ENCODE measurements at places on chromosomes 4 and X.

GRCh38 chrX:40912166-40912565 lies 173.1 kb upstream of the USP9X start:
- no peak for DNase-seq

- DNase-seq = no peak
Measured at GRCh38 chr4:165518686-165519085, 139.9 kb downstream of the CPE start.

DNA sequence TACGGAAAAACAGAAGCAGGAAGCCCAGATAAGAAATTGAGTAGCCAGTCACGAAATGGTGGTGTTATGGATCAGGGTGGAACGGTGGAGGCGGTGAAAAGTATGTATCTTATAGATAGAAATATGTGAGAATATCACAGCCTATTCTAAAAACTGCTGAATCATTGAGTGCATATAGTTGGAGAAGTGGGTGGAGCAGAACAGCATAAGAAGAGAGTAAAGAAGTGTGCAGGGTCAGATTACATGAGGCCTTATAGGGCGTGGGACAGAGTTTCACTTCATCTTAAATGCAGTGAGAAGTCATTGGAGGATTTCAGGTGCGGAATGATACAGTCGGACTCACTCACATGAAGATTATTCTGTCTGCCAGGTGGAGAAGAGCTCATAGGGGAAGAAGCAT lies 293.1 kb downstream of the TRIML1 start:
- DNase-seq = no peak

DNA sequence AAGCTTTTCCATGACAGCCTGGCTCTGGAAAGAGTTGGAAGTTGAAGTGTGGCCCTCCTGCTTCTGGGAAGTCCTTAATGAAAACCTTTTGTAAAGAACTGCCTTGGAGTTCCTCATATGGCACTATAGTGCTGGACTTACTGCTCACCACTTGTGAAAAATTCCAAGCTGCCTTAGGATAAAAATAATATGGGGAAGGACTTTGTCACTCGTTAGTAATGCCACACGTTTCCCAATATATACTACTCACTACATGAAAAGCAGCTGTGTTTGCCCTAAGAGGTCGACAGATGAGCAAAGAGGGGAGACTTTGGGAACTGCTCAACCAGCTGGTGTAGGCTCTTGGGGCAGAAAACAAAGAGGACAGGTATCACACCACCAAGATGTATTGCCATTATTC lies 11.7 kb downstream of the OPHN1 start:
- DNase-seq = no peak

Measured in activated T-cell treated with anti-CD3 and anti-CD28 coated beads, Interleukin-2, amount 50 U/mL, for 1 hour (primary cell).